Peyer's patch (tissue), 4 donors: ENCODE measurements at places on chromosomes 16 and 17. TPM values are rescaled to one million over a fixed set of nuclear protein-coding genes. Genes with fewer than 3 reads are reported as not detected.

DNA sequence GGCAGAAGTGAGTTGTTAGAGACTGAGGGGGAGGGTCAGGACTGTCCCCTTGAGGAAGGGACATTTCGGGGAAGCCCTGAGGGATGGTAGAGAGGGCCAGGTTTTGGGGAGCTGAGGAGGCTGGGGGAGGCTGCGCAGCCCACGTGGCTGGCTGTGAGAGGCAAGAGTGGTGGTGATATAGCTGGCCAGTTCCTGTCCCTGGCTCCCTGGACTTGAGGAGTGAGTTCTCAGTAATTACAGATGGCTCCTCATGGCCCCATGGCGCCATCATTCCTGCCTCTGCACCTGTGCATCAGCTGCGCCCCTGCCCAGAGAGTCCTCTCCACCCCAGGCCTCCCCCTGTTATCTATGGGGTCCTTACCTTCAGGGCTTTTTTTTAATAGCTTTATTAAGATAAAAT is 30.3 kb downstream of the MPRIP start:
- no peaks in the 10 kb centered on the region for H3K27me3 ChIP-seq
- no peak for DNase-seq
- peaks cover 16% of the 10 kb centered on the region for H3K36me3 ChIP-seq
- no peak overlapping the region for H3K4me3 ChIP-seq

The TEKT1 gene
- not detected for total RNA-seq

DNA sequence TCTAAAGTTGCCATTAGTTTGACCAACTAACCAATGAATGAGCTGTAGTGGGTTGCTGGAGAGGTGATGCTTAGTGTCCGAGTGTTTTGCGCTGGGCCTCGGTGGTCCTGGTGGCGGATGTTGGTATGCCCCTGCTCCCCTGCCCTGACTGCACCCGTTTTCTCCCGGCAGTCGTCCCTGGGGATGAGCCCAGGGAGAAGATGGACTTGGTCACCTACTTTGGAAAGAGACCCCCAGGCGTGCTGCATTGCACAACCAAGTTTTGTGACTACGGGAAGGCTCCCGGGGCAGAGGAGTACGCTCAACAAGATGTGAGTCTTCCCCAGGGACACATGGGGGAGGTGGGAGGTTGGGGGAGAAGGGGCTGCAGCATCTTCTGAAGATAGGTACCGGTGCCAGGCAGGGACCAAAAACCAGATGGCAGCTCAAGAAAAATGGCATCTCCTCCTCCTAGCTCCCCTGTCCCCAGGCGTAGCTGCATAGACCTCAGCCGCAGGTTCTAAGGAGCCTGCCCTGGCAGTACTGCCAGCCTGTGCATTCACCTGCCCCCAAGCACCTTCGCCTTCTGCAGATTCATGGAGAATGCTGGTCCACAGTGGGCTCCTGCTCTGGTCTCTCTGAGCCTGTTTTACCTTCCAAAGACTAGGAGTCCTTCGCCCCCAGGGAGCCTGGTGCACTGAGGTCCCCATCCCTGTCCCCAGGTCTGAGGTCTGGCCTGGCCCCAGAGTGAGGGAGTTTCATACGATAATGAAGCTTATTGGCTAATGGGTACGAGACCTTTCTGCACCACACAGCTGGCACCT is 5.3 kb downstream of the CNP start:
- no peaks in the 10 kb centered on the region for H3K27me3 ChIP-seq
- H3K4me3 ChIP-seq: no peak overlapping the region
- peaks cover 10% of the 10 kb centered on the region for H3K4me1 ChIP-seq

The KCNH4 gene
- total RNA-seq: 0.80 TPM

DNA sequence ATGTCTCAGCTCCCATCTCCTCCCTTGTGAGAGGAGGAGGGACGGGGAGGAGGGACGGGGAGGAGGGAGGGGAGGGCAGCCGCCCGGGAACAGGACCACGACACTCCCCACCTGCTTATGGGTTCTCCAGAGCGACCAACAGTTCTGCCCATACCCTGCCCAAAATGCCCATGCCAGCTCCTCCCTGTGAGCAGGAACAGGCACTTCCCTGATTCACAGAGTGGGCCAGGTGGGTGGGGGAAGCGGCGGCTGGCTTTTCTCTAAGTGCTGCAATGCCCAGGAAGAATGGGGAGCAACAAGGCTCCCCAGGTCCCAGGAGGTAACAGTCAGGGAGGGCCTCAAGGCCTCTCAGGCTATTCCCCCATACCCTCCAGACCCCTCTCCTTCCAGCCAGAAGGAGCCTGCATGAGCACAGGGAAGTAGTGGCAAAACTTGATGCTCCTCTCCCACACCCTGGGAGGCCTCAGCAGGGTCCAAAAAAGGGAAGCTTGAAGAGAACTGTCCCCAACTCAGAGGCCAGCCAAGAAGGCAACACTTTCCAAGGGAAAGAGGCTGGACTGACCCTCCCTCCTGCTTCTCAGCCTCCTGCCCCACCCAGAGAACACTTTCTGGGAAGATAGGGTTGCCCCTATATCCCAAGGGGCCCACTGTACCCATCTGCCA is 53.8 kb downstream of the MYO18A start:
- H3K27ac ChIP-seq: no peak overlapping the region
- no peak for DNase-seq
- H3K4me3 ChIP-seq: no peak overlapping the region
- no peaks in the 10 kb centered on the region for H3K4me1 ChIP-seq
- no peaks in the 10 kb centered on the region for H3K27me3 ChIP-seq
